ENCODE measurements at places on chromosomes 12 and 14. TPM values are rescaled to one million over a fixed set of nuclear protein-coding genes. Genes with fewer than 3 reads are reported as not detected.
A peak's percentile ranks its signal among the peaks of the same experiment; 100 is the strongest.

TAPBPL gene
- total RNA-seq = 0.47 TPM

AKAP6 gene
- total RNA-seq = 1.5 TPM

AQP6 gene
- total RNA-seq = not detected

NOVA1 gene
- total RNA-seq = 3.1 TPM

OAS2 gene
- 10.5 TPM for total RNA-seq

EMP1 gene
- 158 TPM for total RNA-seq

CLEC1A gene
- not detected for total RNA-seq

BCL2L2 gene
- total RNA-seq = 33.5 TPM

PLEKHG7 gene
- not detected for total RNA-seq

GUCY2C gene
- total RNA-seq = not detected

PHETA1 gene
- total RNA-seq = 18.6 TPM

TMEM253 gene
- not detected for total RNA-seq

SPX gene
- not detected for total RNA-seq

EXD2 gene
- total RNA-seq = 19.0 TPM

- H3K36me3 ChIP-seq = peaks cover 8% of the 10 kb centered on the region
- no peaks in the 10 kb centered on the region for H3K27me3 ChIP-seq
- no peak overlapping the region for H3K27ac ChIP-seq
- H3K4me3 ChIP-seq = no peak overlapping the region
These were observed 133.0 kb downstream of the PAWR start for GRCh38 chr12:79557690-79558315.

GRCh38 chr12:47547077-47547476 lies 158.8 kb downstream of the RPAP3 start:
- peaks cover 18% of the 10 kb centered on the region for H3K27me3 ChIP-seq
- peak; percentile 70 for DNase-seq

GRCh38 chr12:96543-96942 lies 30.0 kb downstream of the IQSEC3 start:
- H3K4me1 ChIP-seq = no peaks in the 10 kb centered on the region
- H3K27me3 ChIP-seq = peaks cover 53% of the 10 kb centered on the region
- no peak overlapping the region for H3K27ac ChIP-seq
- H3K36me3 ChIP-seq = no peaks in the 10 kb centered on the region

DNA sequence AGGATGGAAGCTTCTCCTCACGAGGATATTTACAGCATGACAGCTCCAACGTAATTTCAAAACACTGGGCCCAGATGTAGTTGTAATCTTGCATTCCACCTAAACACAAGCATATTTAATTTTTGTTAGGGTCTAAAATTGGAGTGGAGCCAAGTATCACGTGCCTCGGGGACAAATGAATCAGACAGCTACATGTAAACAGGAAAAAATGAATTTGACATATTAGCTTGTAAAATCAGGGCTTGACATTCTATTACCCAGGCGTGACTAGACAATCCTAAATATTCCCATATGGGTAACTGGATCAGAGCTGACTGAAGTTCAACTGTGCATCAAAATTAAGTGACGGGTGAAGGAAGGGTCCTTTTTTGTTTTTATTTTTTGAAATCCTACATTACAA lies 59.0 kb downstream of the MDM2 start:
- H3K4me3 ChIP-seq = no peak overlapping the region
- no peaks in the 10 kb centered on the region for H3K27me3 ChIP-seq
- H3K27ac ChIP-seq = no peak overlapping the region
- DNase-seq = no peak

DNA sequence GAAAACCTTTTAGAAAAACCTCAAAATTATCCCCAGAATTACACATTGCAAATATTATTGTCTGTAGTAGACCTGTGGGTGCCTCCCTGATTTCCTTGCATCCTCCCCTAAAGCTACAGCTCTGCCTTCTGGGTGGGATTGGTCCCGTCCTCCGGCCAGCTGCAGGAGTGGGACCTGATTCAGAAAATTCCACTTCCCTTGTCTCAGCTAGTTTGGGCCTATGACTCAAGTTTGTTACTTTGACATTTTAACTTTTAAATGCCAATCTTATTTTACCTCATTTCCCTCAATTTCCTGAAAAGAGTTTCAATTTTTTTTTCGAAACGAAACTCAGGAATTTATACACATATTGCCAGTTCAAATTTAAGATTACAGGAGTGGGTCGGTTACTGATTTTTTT lies 13.2 kb upstream of the SLC41A2 start:
- no peaks in the 10 kb centered on the region for H3K36me3 ChIP-seq
- no peak overlapping the region for H3K4me3 ChIP-seq
- no peaks in the 10 kb centered on the region for H3K27me3 ChIP-seq
- no peak overlapping the region for H3K27ac ChIP-seq
- peaks cover 9% of the 10 kb centered on the region for H3K4me1 ChIP-seq

DNA sequence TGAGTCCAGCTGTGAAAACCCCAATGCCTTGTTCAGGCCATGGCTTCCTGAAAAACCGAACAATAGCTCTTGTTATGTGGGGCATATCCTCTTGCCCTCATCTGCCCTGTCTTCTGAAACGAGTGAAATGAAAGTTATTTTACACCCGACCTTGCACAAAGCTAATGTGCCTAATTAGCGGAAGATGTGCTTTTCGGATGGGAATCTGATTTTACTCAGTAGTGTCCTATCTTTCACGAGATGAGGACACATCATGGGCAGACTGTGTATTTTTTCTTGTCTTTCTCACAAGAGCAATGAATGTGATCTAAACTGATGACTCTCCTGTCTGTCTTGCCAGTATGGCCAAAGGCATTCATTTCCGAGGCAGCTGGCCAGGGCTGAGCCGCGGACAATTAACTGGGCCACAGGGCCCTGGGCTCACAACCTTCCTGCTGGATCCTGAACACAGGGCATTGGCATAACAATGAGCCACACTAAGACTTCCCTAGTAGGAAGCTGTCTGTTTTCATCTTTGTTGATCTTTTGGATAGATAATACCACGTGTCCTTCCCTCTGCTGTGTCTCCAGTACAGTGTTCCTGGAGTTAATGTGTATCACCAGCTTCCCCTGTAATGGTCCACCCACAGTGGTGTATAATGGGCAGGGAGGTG lies 86.0 kb upstream of the HIF1A start:
- DNase-seq = peak; percentile 87
- H3K27ac ChIP-seq = peak overlapping the region; percentile 34
- H3K36me3 ChIP-seq = no peaks in the 10 kb centered on the region
- no peaks in the 10 kb centered on the region for H3K27me3 ChIP-seq
- H3K4me3 ChIP-seq = no peak overlapping the region

GRCh38 chr12:57614948-57615500 lies 3.8 kb downstream of the ARHGEF25 start:
- peaks cover 9% of the 10 kb centered on the region for H3K4me1 ChIP-seq
- no peaks in the 10 kb centered on the region for H3K36me3 ChIP-seq
- no peak overlapping the region for H3K4me3 ChIP-seq
- no peak for DNase-seq
- H3K27me3 ChIP-seq = 0 out of 2 replicates have a peak, but pooled peaks cover under 1% of the 10 kb centered on the region
- no peak overlapping the region for H3K27ac ChIP-seq

DNA sequence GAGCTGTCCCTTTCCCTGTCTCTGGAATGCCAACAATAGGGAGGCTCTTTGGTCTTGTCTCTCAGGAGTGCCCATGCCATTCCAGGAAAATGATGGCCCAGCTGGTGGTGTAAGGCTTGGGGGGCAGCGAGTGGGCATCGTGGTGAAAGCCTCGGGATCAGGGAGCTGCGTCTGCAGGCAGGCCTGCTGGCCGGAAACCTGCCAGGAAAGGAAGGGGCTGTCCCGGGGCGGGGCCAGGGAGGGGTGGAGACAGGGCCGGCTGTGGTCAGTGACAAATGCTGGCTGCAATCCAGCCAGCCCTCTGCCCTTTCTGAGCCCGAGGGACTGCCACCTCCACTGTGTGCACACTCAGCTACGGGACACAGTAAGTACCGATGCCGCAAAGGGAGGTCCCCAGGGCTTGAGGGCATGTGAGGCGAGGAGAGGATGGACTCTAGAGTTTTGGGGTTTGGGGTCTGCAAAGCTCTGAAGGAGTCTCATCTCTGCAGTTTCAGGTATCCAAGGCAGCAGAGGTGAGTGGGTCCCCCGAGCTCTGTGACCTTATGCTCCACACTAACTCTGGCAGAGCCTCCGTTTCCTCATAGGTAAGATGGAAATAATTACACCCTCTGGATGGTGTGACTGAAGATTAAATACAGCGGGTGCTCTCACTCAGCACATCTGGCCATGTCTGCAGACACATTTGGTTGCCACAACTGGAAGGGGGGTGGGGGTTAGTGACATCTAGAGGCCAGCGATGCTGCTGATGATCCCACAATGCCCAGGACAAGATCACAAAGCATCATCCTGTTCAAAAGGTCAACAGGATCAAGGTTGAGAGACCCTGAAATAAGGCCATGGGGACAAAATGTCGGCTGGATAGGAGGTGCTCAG lies at the start of gene SERPINA5:
Gene SERPINA5 (plus strand): TSS at position 300 of the 873 bp plus-strand sequence. CDS start 5,937 bp downstream, outside the sequence.
- H3K27ac ChIP-seq = no peak within 1 kb of the TSS
- peak; percentile 2 for DNase-seq
- no peaks in the 10 kb centered on the region for H3K36me3 ChIP-seq
- no peak within 1 kb of the TSS for H3K4me3 ChIP-seq

DNA sequence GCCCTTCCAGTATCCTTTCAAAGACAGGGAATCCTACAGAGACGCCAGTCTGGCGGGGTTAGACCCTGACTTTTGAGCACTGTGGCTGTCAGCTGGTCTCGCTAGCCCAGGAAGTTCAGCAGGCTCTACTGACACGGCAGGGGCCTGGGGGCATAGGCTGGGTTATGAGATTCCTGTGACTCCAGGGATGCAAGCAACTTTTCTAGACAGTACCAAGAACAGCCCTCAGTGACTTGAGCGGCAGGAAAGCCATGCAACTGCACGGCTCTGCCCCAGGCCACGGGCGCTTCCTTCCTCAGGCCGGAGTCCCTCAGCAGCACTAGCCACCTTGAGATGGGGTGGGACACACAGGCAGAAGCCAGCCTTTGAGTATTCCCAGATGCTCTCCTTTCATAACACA lies 5.1 kb upstream of the SIVA1 start:
- H3K27ac ChIP-seq = no peak overlapping the region
- no peak for DNase-seq
- peaks cover 34% of the 10 kb centered on the region for H3K4me1 ChIP-seq
- H3K27me3 ChIP-seq = no peaks in the 10 kb centered on the region
- no peak overlapping the region for H3K4me3 ChIP-seq

- H3K27me3 ChIP-seq = no peaks in the 10 kb centered on the region
- DNase-seq = peak; percentile 53
- no peak overlapping the region for H3K27ac ChIP-seq
- H3K4me1 ChIP-seq = no peaks in the 10 kb centered on the region
- H3K4me3 ChIP-seq = no peak overlapping the region
These were observed 75.8 kb downstream of the C12orf50 start for GRCh38 chr12:87953256-87953860.

- H3K4me1 ChIP-seq = peaks cover 7% of the 10 kb centered on the region
- peak; percentile 67 for DNase-seq
- H3K4me3 ChIP-seq = no peak overlapping the region
- no peaks in the 10 kb centered on the region for H3K27me3 ChIP-seq
- H3K36me3 ChIP-seq = peaks cover 17% of the 10 kb centered on the region
These were observed 39.0 kb upstream of the HDAC7 start for GRCh38 chr12:47858511-47859266.

DNA sequence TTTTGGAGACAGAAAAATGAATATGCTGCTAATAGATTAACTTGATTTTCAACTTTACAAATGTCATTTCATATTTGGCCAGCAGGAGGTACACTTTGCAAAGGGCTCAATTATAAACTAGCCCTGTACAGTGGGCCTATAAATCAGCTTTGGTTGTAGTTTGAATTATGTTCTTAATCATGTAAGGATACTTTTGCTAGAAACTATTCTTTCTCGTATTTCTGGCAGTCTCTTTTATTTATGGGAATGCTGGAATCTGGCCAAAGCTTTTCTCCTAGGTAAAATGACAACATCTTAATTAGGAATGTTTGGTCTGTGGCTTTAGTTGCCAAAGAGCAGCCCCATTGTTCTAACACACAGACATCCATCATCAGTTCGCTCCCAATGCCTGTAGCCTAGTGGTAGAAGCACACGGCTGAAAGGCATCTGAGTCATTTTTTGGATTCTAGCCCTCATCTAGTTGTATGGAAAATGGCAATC lies 1322.3 kb upstream of the SEL1L start:
- no peaks in the 10 kb centered on the region for H3K36me3 ChIP-seq
- no peak overlapping the region for H3K27ac ChIP-seq
- H3K27me3 ChIP-seq = no peaks in the 10 kb centered on the region

GRCh38 chr14:73392329-73393257 lies 65.8 kb downstream of the NUMB start:
- H3K36me3 ChIP-seq = no peaks in the 10 kb centered on the region
- no peak overlapping the region for H3K27ac ChIP-seq
- peaks cover 7% of the 10 kb centered on the region for H3K4me1 ChIP-seq
- no peak overlapping the region for H3K4me3 ChIP-seq
- no peaks in the 10 kb centered on the region for H3K27me3 ChIP-seq
- no peak for DNase-seq

DNA sequence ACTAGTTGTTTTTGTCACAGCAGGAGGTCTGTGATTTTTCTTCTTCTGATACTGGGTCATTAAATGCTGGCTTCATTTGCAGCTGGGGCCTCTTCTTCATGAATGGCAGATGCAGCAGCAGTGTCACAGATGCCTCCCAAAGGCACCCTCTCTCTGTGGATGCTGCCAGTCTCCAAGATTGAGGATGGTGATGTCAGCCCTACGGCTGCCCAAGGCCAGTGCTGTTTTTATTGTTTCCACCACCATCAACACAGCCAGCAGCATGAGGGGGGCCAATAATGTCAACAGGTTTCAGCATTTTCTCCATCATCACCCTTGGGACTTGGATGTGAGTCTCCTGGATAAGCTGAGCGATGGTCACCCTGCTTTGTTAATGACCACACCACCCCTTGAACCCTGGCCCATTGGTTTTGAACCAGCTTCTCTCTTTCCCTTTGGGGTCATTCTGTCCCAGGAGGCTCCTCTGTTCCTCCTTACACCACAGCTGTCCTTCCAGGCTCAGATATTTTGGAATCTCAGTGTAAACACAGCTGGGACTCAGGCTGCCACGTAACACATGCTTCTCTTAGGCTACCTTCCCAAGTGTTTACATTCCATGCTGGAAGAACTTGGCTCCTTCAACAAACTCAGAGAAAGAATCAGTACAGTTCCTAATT lies 151.7 kb upstream of the DDHD1 start:
- H3K27me3 ChIP-seq = no peaks in the 10 kb centered on the region
- no peak overlapping the region for H3K4me3 ChIP-seq
- no peaks in the 10 kb centered on the region for H3K36me3 ChIP-seq

GRCh38 chr14:93073910-93074769 lies 41.6 kb downstream of the ITPK1 start:
- peaks cover 6% of the 10 kb centered on the region for H3K4me1 ChIP-seq
- H3K36me3 ChIP-seq = no peaks in the 10 kb centered on the region
- no peak overlapping the region for H3K27ac ChIP-seq
- DNase-seq = no peak
- no peaks in the 10 kb centered on the region for H3K27me3 ChIP-seq

DNA sequence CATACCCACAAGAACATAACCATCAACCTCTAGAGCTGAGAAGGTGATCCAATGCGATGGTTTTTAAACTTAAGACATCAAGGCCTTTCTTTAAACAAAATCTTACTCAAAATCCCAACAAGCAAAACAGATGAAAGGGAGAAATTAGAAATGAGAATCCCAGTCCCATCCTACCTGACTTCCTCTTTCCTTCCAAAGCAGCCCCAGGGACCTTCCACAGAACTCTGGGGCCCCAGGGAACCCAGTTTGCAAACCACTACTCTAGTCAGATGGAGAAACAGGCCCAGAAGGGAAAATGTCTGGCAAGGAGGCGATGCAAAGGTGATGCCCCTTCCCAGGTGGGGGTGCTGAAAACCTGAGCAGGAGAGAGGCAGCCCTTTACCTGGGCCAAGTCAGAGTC lies 29.0 kb upstream of the CMKLR1 start:
- no peaks in the 10 kb centered on the region for H3K4me1 ChIP-seq
- no peak overlapping the region for H3K4me3 ChIP-seq
- no peak overlapping the region for H3K27ac ChIP-seq
- DNase-seq = no peak

- H3K4me3 ChIP-seq = no peak overlapping the region
- H3K36me3 ChIP-seq = no peaks in the 10 kb centered on the region
- H3K27ac ChIP-seq = no peak overlapping the region
- no peaks in the 10 kb centered on the region for H3K4me1 ChIP-seq
- no peaks in the 10 kb centered on the region for H3K27me3 ChIP-seq
These were observed 9.1 kb downstream of the IFNG-AS1 start for GRCh38 chr12:67998379-67998778.

All from PC-3 (cell line).